Cortex of kidney (tissue), 1 donor: ENCODE measurements at places on chromosomes 4 and X.

DNA sequence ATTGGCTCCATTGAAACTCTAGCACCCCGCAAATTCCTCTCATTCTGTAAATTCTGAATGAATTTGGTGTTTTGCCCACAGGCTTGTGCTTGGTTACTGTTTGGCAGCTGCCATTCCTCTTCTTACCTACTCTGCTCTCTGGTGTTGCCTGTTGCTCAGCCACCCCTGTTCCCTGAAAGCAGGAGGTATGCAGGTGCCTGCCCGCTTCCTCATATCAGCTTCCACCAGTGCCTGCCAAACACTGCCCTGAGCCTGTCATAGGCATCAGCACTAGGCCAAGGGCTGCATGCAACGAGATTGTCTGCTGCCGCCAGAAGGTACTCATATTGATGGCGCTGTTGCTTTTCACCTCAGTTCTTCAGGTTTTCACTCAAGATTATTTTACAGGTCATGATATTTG is 978.1 kb downstream of the C4orf33 start:
- DNase-seq, result no peak

- DNase-seq, result no peak
These were observed 68.4 kb upstream of the MID1IP1 start for GRCh38 chrX:38732866-38733265.

GRCh38 chrX:137044893-137045292 is 11.1 kb upstream of the GPR101 start:
- DNase-seq, result no peak

- no peak for DNase-seq
These were observed 2.9 kb upstream of the MND1 start for GRCh38 chr4:153341575-153342090.

- DNase-seq, result no peak
These were observed 24.6 kb downstream of the VSIG4 start for GRCh38 chrX:66015152-66015831.

DNA sequence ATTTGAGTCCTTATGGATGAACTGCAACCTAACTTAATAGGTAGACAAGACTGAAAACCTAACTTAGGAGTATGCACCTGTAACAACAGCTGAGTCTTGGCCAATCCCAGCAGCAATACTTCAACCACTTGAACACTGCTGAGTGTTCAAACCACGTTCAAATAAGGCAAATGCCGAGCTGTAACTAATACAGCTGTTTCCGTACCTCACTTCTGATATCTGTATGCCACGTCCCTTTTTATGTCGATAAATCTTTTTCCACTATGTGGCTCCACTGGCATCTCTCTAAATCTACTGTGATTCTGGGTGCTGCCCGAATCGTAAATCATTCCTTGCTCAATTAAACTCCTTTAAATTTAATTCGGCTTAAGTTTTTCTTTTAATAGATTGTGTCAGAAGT is 459.7 kb downstream of the INPP4B start:
- no peak for DNase-seq

- DNase-seq, result no peak
These were observed 218.0 kb upstream of the AGTR2 start for GRCh38 chrX:115952417-115953092.
